Stimulated activated CD4-positive, alpha-beta T cell treated with anti-CD3 and anti-CD28 coated beads, TNF-alpha, amount 100 ng/mL, for 48 hours (primary cell): ENCODE measurements at places on chromosomes 6 and 20.

GRCh38 chr20:44901974-44902373 is 7.9 kb upstream of the PABPC1L start:
- DNase-seq: no peak

DNA sequence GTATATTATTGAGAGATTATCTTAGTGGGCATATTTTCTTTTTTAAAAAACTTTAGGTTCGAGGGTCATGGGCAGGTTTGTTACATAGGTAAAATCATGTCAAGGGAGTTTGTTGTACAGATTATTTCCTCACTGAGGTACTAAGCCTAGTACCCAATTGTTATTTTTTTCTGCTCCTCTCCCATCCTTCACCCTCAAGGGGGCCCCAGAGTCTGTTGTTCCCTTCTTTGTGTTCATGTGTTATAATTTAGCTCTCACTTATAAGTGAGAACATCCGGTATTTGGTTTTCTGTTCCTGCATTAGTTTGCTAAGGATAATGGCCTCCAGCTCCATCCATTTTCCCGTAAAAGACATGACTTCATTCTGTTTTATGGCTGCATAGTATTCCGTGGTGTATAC is 247.9 kb upstream of the RAB32 start:
- DNase-seq: no peak

- no peak for DNase-seq
These were observed 193.2 kb downstream of the ARHGAP18 start for GRCh38 chr6:129516787-129517186.

- DNase-seq: no peak
These were observed 513.4 kb upstream of the SLC35B3 start for GRCh38 chr6:8948733-8949132.

DNA sequence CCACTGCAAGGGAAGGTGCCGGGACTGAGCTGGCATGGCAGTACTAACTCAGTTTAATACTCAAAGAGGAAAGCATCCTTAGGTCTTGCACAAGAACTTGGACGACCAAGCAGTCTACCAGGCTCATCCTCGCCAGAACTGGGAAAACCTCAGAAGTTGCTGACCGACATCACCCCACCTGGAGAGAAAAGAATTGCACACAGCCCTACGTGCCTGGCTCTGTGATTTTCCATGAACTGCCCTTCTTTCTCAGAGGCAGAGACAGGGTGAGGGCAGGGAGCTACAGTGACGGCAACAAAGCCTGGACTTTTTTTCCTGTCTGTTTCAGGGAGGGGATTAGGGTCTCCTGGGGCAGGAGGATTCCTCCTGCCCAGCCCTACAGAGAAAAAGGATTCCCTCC is 8.0 kb downstream of the JAG1 start:
- DNase-seq: no peak

DNA sequence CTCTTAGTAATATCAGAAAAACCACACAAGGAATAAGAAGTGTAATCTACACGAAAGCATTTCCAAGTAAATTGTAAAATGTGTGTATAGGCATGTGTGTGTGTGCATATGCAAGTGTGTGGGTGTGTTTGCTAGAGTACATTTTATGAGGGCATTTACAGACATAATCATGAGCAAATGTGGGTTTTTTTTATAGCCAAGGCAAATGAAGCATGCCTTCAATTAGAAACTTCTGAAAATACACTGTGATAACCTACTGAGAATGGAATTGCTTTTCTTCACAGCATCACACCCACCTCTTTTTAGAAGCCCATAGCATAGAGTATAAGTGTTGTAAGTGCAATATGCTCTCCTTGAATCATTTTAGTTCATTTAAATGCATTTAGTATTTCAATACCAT is 1721.1 kb downstream of the GRIK2 start:
- no peak for DNase-seq

DNA sequence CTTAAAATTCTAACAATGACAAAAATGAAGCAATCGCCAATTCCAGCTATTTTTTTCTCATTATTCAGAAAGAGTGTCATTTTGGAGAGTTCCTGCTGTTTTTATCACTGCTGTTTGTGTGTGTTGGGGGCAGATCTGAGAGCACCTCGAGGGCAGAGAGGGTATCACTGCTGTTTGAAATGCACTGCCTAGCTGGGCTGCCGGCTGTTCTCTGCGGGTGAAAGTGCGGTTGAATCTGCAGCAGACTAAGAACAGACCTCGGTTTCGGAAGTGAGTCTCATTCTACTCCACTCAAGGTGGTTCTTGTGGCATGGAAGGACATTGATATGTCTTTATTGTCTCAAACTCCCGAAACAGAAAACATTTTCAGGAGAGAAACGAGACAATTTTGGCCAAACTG is 18.3 kb downstream of the INSM1 start:
- no peak for DNase-seq

DNA sequence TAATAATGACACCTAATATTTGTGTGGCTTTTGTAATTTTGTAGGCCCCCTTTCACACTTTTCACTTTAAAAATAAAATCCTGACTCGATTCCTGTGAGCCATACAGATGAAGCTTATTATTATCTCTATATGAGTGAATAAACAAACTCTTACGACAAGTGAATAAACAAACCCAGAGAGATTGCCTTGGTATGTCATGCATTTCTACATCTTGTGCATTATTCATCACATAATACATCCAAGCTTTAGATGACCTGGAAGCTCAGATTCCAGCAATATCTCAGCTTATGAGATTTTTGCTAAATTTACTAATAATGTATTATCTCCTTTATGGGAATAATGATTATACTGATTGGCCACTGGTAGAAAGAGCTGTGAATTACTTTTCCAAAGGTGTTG is 248.2 kb downstream of the TBX18 start:
- no peak for DNase-seq

DNA sequence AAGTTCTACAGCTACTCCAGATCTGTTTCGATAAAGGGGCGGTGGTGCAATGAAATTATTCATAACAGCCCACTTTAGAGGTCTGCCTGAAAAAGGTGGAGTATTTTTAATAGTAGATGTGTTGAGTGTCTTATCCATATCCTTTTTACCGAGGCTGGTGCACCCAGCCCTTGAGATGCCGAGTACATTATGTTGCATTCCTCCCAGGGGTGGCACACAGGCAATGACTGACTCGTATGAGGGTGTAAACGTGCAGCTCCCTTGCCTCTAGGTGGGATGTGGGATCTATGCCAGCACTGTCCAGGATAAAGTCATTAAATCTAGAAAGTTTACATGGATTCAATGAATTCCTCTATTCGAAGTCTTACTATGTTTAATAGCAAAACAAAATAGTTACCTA is 355.6 kb downstream of the PLCB1 start:
- DNase-seq: no peak

- no peak for DNase-seq
These were observed 30.9 kb upstream of the SLA2 start for GRCh38 chr20:36676701-36677421.
